ENCODE measurements at places on chromosomes 4 and X.

GRCh38 chr4:67694662-67695061, 6.3 kb downstream of the UBA6 start:
- no peak for DNase-seq

GRCh38 chrX:154040863-154041262, 21.2 kb upstream of the IRAK1 start:
- DNase-seq = no peak

- no peak for DNase-seq
These were observed 807 bp downstream of the PGRMC1 start for GRCh38 chrX:119236623-119237561.

DNA sequence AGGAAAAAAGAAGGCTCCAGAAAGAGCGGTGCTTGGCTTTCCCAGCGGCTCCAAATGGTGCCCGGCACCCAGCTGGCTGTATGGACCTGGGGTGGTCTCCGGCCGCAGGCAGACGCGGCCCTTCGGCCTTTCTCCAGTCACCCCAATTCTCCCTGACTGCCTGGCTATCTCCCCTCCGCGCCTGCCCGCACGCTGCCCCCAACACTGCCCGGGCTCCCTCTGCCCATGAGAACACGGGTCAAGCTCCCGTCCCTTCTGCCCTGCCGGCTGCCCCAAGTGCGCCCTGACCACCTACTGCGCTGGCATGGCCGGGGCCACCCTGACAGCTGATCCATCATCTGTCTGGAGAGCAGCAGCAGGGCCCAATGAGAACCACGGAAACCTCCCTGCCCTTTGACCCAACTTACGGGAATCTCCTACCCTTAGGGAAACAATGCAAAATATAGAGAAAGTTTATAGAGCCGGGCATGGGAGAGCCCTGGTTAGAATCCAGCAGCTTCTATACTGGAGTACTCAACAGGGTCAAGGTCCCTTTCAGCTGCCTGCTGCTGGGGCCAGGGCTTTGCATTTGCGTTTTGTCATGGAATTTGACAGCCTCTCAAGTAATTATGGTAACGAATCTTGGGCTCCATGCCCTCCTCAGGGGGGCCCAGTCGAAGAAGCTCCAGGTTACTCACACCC, 1.2 kb upstream of the FAM3A start:
- DNase-seq = no peak

- no peak for DNase-seq
These were observed 144.5 kb upstream of the BMPR1B start for GRCh38 chr4:94613248-94613647.

GRCh38 chrX:10110984-10111363, 45.8 kb upstream of the CLCN4 start:
- DNase-seq = no peak

GRCh38 chrX:118961866-118962560, 12.4 kb upstream of the LONRF3 start:
- no peak for DNase-seq

DNA sequence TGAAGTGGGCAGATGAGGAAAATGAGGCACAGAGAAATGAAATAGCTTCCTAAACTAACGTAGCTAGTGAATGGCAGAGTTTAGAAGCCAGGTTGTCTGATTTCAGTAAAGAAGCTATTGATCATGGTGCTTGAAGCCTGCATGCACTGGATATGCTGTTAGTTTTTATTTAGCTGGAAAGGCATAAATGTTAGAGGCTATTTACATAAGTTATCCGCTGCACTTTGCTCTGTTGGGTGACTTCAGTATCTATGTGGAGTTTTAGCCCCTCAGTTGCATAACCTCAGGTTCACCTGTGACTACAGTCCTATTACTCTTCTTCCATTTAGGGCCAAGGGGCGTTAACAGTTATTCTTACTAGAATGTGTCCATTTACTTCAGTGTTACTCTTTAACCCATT, 522.4 kb upstream of the RPS6KA3 start:
- DNase-seq = no peak

GRCh38 chr4:81621490-81621889, 149.8 kb upstream of the RASGEF1B start:
- DNase-seq = no peak

GRCh38 chr4:3305610-3306371, 13.0 kb downstream of the RGS12 start:
- DNase-seq = peak; percentile 77

- no peak for DNase-seq
These were observed 50.0 kb upstream of the FAM9C start for GRCh38 chrX:13094374-13094773.

DNA sequence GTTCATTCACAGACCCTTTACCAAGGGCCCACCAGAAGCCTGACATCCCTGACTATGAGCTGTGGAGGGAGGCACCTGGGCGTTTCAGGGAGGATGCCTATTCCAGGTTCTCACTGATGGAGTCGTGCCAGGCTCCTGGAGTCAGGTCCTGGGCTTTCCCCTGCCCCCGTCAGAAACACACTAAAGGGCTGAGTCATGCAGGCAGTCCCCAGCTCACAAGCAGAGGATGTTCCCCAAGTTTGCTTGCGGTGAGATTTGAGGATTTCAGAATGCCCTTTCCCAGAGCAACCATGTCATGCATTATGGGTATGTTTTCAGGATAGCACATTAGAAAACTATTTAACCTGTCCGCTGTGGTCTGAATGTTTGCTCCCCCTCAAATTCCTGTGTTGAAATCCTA, 45.2 kb downstream of the FHDC1 start:
- no peak for DNase-seq

GRCh38 chr4:128275346-128275745, 12.3 kb downstream of the PGRMC2 start:
- DNase-seq = no peak

- DNase-seq = no peak
These were observed 11.3 kb upstream of the YTHDC1 start for GRCh38 chr4:68361146-68361589.

GRCh38 chrX:68503836-68504636, 5.2 kb downstream of the YIPF6 start:
- no peak for DNase-seq

- DNase-seq = peak; percentile 66
These were observed 22.6 kb downstream of the IRF2 start for GRCh38 chr4:184451726-184452125.

DNA sequence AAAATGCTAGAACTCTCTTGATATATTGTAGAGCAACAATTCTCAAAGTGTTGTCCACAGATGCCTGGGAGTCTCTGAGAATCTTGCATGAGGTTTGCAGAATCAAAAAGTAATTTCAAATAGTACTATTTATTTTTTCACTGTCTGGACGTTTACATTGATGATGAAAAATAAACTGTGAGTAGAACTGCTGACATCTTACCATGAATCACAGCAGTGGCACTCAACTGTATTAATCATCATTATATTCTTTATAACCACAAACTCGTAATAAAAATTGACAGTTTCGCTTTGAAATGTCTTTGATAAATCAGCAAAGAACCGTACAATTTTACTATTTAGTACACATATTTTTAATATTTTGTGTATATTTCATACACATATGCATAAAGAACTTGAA, 94.5 kb downstream of the NAF1 start:
- DNase-seq = no peak

DNA sequence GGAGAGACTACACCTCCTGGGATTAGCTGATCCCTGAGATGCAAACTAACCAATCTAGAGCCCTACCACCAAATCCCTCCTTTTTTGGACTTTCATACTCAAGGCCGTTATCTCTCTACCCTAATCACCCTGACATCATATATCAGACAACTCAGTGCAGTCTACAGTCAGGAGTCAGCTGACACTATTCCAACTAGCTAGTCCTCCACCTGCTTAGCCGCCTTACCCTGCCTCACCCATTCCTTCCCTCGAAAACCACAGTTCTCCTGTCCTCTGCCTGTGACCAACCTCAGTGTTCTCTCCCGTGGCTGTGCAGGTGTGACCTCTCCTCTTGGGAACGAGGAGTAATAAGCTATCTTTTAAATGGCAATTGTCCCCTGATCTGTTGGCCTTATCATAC, 1.8 kb upstream of the PPEF2 start:
- no peak for DNase-seq

- peak; percentile 53 for DNase-seq
These were observed 33.5 kb upstream of the DCX start for GRCh38 chrX:111445485-111445884.

- DNase-seq = no peak
These were observed 148.5 kb upstream of the PJA1 start for GRCh38 chrX:69313617-69314290.

GRCh38 chrX:40013266-40014195, 84.2 kb downstream of the BCOR start:
- DNase-seq = peak; percentile 40

DNA sequence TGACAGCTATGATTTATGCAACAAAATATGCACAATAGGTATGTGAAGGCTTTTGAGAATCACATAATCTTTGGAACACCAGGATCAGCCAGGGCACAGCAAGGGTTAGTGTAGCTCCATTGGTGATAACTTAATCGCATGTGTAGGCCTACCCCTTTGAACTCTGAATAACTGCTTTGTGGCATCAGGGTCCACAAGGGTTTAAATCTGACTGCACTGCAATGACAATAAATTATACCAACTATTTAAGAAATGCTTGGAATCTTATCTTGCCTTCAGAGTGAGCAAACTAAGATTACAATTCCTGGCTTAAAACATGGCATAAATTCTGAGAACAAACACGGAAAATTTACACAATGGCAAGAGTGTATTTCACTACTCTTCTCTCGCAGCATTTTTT, 245.8 kb downstream of the FBXO8 start:
- DNase-seq = no peak

DNA sequence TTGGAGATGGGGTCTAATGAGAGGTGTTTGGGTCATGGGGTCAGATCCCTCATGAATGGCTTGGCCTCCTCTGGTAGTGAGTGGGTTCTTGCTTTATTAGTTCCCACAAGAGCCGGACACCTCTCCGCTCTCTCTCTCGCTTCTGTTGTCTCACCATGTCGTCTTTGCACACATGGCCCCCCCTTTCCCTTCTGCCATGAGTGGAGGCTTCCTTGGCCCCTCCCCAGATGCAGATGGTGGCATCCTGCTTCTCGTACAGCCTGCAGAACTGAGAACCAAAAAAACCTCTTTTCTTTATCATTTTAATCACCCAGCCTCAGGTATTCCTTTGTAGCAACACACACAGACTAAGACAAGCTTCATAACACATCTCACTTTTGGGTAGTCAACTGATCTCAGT, 49.6 kb upstream of the SPRY1 start:
- DNase-seq = no peak

GRCh38 chr4:182906786-182907185, 10.4 kb downstream of the DCTD start:
- DNase-seq = no peak

- DNase-seq = no peak
These were observed 14.5 kb downstream of the WDFY3 start for GRCh38 chr4:84952004-84952403.

DNA sequence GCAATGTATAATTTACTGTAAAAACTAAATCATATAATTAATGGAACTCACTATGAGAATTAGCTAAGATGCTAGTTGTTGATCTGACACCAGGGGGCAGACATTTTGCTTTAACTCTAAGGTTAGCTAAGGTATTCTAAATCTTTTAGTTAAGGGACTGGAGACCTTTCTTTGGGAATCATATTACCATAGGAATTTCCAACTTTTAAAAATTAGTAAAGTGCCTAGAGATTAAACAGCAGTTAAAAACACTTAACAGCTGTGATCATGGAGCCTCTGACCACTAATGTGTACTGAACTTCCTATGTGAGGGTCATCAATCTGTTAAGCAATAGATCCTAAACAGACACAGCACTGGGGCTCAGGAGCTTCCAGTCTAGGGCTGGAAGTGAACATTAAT, 226.6 kb downstream of the NSUN7 start:
- peak; percentile 63 for DNase-seq

GRCh38 chr4:14924076-14924811, 78.0 kb upstream of the CPEB2 start:
- DNase-seq = no peak

DNA sequence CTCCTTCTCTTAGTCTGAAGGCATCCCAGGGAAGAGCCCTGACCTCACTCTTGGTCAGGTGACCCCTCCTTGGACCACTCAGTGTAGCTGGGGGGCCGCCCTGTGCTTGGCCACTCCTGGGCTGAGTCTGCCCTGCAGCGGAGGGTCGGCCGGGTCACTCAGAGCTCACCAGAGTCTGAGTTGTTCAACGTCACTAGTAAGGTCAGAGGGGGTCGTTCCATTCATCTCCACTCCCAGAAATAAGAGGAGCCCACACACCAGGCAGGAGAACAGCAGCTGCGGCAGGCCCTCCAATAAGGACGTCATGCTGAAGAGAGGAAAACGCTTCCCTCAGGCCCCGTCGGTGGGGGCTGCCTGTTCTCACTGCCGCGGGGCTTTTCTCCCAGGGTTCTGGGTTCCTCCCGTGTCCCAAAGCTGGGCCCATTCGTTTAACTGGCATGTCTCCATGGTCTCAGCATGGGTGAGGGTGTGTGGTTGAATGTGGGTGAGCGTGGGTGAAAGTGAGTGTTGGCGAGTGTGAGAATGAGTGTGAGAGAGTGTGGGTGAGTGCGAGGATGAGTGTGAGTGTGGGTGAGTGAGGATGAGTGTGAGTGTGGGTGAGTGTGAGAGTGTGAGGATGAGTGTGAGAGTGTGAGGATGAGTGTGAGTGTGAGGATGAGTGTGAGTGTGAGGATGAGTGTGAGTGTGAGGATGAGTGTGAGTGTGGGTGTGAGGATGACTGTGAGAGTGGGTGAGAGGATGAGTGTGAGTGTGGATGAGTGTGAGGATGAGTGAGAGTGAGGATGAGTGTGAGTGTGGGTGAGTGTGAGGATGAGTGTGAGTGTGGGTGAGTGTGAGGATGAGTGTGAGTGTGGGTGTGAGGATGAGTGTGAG, 47.7 kb downstream of the ING2 start:
- DNase-seq = no peak

DNA sequence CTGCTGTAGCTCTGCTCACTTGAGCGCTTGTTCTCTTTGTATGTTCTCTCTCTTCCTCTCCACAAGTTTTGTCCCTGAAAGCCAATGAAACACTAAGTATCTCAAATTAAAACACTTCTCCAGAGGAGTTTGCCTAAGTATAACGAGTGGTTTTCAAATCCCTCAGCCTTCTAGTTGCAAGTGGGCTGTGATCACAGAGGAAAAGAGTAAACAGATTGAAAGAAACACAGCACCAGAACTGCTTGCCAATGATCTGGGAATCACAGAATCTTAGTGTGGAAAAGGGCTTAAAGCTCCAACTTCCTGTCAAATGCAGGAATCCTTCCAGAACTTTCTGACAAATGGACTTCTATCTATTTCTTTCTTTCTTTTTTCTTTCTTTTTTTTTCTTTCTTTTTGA, 4.8 kb upstream of the PRSS12 start:
- DNase-seq = no peak

- no peak for DNase-seq
These were observed 388.2 kb downstream of the STIM2 start for GRCh38 chr4:27248829-27249228.
